Smooth muscle cell of trachea (primary cell): ENCODE measurements at places on chromosomes 6 and 20. TPM values are rescaled to one million over a fixed set of nuclear protein-coding genes. Genes with fewer than 3 reads are reported as not detected.

CST2 gene
- total RNA-seq, result not detected in 2 replicates

MLN gene
- not detected in 2 replicates for total RNA-seq

DLK2 gene
- 0.66 TPM in 1 of 2 replicates, not detected in the other for total RNA-seq

SFTA2 gene
- not detected in 2 replicates for total RNA-seq

C20orf173 gene
- not detected in 2 replicates for total RNA-seq

PLA2G7 gene
- not detected in 2 replicates for total RNA-seq

PTCRA gene
- not detected in 2 replicates for total RNA-seq

UNC5CL gene
- under 0.01 and 0.15 TPM in 2 replicates for total RNA-seq

PREP gene
- total RNA-seq, result 18.7 and 25.3 TPM in 2 replicates

ADGRF4 gene
- under 0.01 TPM in 1 of 2 replicates, not detected in the other for total RNA-seq

WDR27 gene
- 23.3 and 29.7 TPM in 2 replicates for total RNA-seq

PCMT1 gene
- total RNA-seq, result 96.8 and 230 TPM in 2 replicates

SLC52A3 gene
- total RNA-seq, result not detected in 2 replicates

FAM110A gene
- total RNA-seq, result 3.9 and 4.1 TPM in 2 replicates

FNDC11 gene
- total RNA-seq, result 1.8 and 2.3 TPM in 2 replicates

DEFB116 gene
- total RNA-seq, result not detected in 2 replicates

SNAP25 gene
- 9.6 and 19.5 TPM in 2 replicates for total RNA-seq

OR2H1 gene
- not detected in 2 replicates for total RNA-seq

TEAD3 gene
- 12.9 and 13.5 TPM in 2 replicates for total RNA-seq

PCK1 gene
- not detected in 2 replicates for total RNA-seq

CHRNA4 gene
- total RNA-seq, result not detected in 2 replicates

TREM1 gene
- 0.50 TPM in 1 of 2 replicates, not detected in the other for total RNA-seq

TNXB gene
- total RNA-seq, result 7.7 and 77.6 TPM in 2 replicates

GMDS gene
- 13.2 and 26.6 TPM in 2 replicates for total RNA-seq

ZNF133 gene
- 26.0 and 30.4 TPM in 2 replicates for total RNA-seq

RBM38 gene
- total RNA-seq, result 7.3 and 13.4 TPM in 2 replicates

RBPJL gene
- total RNA-seq, result not detected in 2 replicates

OXT gene
- not detected in 2 replicates for total RNA-seq

CAGE1 gene
- total RNA-seq, result 0.17 TPM in 1 of 2 replicates, not detected in the other

PSORS1C2 gene
- total RNA-seq, result not detected in 2 replicates

SAPCD1 gene
- 1.3 and 1.9 TPM in 2 replicates for total RNA-seq

BCAS1 gene
- total RNA-seq, result under 0.01 TPM in 2 replicates

FAM83B gene
- total RNA-seq, result under 0.01 TPM in 1 of 2 replicates, not detected in the other

AKIRIN2 gene
- total RNA-seq, result 19.1 and 30.9 TPM in 2 replicates

CCDC167 gene
- total RNA-seq, result 13.1 and 44.1 TPM in 2 replicates

SLC22A7 gene
- not detected in 2 replicates for total RNA-seq

MUCL3 gene
- not detected in 2 replicates for total RNA-seq

ADGRB3 gene
- under 0.01 and 0.15 TPM in 2 replicates for total RNA-seq
